Stimulated activated CD4-positive, alpha-beta T cell treated with anti-CD3 and anti-CD28 coated beads, Interleukin-2, amount 100 ng/mL, for 24 hours (primary cell): ENCODE measurements at places on chromosomes 7 and 10.

DNA sequence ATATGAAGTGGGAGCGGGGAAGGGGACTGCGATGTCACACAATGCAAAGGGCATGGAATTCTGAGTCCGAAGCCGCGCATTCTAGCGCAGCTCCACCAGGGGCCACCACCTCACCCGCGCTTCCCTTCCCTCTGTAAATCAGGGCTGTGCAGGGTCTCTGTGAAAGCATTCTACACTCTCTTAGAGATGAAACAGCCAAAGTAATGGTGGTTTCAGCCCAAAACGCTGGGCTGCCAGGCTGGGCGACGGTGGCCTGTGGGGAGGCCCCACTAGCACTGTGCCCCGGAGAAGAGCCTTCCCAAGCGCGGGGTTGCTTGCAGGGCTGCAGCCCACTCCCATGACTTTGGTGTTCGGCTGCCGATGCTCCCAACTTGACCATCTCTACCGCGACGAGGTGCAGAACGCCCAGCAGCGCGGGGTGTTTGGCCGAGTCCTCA lies 11.4 kb downstream of the ATG9B start:
- no peak for DNase-seq

DNA sequence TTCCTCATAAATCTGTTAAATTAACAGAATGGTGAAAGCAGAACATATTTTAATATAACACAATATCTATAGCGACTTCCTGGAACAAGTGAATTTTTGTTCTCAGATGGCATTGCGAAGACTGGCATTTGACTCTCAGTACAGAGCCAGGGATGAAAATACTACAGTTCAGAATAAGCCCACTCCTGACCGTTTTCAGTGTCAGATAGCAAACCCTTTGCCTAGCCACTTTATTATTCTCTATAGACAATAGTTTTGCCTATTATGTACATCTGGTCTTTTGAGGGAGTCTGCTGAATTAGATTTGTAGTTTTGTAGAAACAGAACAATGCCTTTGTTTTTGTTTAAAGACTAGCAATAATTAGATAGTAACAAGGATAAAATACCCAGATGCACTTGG lies 2.3 kb downstream of the MINPP1 start:
- DNase-seq = no peak

GRCh38 chr10:127836966-127837365 lies 55.8 kb downstream of the CLRN3 start:
- no peak for DNase-seq

DNA sequence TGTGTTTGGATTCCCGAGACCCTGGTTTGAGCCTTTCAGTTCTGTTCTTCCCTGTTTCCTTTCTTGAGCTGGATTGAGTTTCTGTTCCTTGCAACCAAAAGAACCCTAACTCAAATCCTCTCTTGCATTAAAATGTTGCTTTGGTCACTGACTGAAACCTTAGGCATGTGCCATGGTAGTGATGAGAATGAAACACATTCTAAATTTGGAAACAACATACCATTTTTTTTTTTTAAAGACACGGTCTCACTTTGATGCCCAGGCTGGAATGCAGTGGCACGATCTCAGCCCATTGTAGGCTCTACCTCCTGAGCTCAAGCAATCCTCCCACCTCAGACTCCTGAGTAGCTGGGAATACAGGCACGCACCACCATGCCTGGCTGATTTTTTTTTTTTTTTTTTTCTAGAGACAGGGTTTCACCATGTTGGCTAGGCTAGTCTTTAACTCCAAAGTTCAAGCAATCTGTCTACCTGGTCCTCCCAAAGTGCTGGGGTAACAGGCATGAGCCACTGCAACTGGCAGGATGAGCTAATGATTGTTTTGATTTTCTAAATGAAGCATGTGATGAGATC lies 8.4 kb downstream of the THAP5 start:
- DNase-seq = no peak

DNA sequence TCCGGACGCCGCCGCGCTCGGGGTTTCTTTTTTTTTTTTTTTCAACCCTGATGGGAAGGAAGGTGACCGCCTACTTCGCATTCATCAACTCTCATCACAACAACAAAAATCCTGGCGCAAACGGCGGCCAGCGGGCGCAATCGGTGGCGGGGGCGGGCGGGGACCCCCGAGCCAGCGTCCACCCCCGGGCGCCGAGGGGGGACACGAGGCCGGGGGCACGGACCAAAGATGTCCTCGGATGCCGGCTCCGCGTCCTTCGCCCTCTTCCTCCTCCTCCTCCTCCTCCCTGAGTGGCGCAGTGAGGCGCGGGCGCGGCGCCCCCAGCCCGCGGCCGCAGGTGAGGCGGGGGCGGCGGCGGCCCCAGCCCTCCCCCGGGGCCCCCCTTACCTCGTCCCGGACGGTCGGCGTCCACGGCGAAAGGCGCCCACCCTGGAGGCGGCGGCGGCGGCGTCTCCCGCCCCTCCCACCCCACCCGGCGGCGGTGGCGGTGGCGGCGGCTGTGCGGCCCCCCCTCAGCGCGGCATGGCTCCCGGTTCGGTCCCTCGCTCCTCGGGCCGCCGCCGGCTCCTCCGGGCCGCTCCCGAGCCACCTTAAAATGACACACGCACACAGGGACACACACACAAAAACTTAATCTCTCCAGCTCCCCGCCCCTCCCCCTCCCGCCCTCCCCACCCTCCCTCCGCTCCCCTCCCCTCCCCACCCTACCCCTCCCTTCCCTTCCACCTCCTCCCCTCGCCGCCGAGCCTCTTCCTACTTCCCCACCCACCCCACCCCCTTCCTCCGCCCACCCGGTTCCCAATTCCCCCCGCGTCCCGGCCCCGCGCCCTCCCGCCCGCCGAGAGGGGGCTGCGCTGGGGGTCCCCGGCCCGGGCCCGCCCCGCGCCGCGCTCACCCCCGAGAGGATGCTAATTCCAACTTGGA lies at the start of gene CTBP2:
Gene CTBP2, minus strand, starts transcription at position 632 of the 924 bp plus-strand sequence.
- no peak for DNase-seq

DNA sequence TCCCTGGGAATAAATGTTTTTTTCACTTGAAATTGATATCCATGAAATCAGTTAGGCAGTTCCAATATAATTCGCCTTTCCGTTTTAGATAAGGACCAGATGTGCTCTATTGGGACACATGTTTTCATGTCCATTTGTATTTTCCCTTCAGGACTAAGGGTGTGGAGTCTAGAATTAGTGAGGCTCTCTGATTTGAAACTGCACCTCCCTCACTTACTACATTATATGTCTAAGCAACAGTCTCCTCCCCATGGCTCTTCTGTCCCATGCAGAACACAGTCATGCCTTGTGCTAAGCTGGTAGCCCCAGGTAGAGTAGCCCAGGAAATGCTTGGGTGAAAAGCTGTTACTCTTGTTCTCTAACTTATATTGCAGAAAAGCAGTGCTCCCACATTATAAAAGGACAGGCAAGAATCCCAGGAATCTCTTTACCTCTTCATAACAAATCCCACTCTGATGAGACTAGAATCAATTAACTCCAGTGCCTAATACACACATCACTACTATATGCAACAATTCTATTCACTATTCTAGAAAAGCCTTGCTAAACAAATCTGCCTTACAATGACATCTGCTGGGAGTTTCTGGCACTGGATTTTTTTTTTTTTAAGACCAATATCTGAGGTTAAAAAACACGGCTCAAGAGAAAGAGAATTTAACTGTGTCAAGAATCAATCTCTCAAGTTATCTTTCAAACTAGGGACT lies 293.9 kb downstream of the SNX13 start:
- DNase-seq = no peak

DNA sequence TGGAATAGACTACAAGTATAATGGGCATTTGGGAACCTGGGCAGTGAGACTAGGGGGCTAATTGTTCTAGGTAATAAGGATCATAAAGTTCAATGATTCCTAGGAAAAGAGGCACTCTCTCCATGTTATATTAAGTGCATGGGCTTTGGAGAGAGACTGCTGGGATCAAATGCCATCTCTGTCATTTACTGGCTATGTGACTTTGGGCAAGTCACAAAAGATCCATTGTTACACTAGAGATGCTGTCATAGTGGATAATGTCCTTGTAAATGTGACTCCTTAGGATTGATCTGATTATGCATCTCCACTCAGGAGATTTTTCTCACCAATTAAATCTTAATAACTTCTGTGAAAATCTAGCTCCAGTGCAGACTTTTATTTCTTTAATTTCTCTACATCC lies 156.3 kb upstream of the CACNA2D1 start:
- no peak for DNase-seq

GRCh38 chr10:113692271-113692670 lies 12.6 kb downstream of the CASP7 start:
- no peak for DNase-seq

GRCh38 chr7:117791877-117792780 lies 81.1 kb downstream of the CTTNBP2 start:
- no peak for DNase-seq

GRCh38 chr10:122678266-122678665 lies 21.4 kb downstream of the C10orf120 start:
- DNase-seq = no peak

GRCh38 chr7:11332186-11332864 lies 358.7 kb downstream of the PHF14 start:
- no peak for DNase-seq

- peak; percentile 12 for DNase-seq
Measured at GRCh38 chr7:70679661-70680060, 452.3 kb upstream of the GALNT17 start.

DNA sequence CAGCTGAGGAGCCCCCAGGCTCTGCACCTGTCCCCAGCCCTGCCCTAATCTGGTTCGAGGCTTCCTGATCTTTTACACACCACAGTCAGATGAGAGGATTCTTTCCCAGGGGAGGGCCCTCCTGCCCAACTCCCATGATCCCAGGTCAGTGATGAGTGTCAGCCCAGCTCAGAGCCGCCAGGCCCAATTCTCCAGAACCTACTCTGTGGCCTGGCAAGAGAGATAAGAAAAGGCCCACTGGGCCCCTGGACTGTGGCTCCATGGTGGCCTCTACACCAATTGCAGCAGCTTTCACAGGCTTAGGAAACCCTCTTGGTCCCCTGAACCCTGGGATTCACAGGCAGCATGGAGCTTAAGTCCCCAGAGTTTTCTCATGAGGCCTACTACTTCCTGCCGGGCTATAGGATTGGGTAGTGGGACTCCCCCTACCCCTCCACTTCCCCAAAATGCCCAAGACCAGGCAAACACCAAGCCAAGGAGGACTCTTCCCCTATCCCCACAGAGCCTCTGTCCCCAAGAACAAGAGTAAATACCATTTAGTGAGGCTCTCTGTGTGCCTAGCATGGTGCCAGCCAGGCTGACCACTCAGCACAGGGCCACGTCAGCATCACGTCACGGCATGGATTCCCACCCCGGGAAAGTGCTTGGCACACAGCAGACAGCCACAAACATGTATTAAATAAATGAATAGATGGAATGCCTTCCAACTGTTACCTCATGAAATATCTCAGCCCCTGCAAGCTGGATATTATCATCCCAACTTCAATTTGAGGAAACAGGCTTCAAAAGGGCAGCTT lies 100.0 kb downstream of the GRID1 start:
- DNase-seq = no peak

GRCh38 chr10:90051053-90051452 lies 349.7 kb downstream of the KIF20B start:
- DNase-seq = no peak

DNA sequence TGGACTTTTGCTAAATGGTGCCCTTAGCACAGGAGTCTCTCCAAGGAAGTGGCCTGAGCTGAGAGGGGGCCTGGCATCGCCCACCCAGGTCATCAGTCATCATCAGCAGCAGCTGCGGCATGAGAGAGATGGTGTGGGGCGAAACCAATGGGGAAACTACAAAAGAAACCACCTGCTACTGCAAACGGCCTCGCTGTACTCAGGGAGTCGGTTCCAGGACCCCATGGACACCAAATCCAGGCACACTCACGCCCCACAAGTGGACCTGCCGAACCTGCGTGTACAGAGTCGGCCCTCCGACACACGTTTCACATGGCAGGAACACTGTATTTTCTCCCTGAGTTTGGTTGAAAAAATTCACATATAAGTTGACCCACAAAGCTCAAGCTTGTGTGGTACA lies 37.8 kb downstream of the DIP2C start:
- no peak for DNase-seq

- no peak for DNase-seq
Measured at GRCh38 chr7:34900891-34901513, 136.3 kb downstream of the DPY19L1 start.

GRCh38 chr7:78770422-78771410 lies 682.8 kb downstream of the MAGI2 start:
- DNase-seq = no peak

DNA sequence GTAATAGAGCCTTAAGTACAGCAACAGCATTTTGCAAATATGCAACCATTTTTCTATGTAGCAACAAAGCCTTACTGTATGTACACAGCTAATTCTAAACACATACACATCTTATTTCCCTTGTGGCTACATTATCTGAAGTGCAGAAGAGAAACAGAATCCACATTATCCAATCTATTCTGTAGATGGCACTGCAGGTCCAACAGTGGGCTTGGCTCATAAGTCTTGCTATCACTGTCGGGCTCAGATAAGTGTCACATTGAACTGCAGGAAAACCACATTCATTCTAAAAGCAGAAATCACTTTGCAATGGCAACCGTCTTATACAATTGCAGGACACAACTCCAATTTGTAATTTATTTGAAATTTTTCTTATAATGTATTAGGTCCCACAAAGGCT lies 109.8 kb upstream of the NOBOX start:
- DNase-seq = no peak

GRCh38 chr7:94406696-94407095 lies 12.0 kb downstream of the COL1A2 start:
- no peak for DNase-seq

- DNase-seq = no peak
Measured at GRCh38 chr7:6315746-6316145, 43.3 kb upstream of the CYTH3 start.

DNA sequence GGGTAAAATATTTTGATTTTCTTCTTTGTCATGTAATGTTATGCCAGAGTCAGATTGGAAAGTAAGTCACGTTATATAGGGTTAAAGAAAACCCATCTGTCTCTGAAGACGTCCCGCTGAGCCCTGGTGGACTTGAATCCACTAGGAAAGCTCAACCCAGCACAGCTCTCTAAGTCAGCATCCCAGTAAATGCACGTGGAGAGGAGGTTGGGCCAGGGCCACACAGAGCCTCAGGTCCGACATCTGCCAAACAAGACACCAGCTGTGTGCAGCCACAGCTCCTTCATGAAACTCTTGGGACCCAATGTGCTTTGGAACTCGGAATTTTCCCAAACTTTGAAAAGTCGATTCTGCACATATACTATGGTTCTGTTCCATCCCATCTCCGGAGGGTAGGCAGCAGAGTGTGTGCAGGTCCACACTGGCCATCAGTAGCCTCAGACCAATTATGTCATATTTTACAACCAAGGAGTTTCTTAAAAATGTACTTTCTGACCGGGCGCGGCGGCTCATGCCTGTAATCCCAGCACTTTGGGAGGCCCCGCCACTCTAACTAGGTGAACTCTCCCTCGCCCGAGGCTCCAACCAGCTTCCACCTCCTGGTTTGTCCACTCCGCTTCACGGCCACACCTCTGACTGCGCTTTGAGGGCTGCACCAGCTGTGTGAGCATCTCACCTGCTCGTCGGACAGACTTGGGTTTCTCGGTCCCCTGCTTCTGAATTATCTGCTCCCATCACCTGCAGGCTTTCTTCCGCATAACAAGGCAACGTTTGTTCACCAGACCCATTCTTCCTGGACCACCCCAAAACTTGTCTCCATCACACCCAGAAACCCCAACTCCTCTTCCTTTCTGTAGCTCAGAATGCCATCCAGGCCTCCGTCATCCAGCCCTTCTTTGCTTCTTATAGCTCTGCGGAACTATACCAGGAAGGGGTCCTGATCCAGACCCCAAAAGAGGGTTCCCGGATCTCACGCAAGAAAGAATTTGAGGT lies 29.7 kb upstream of the DNAJB6 start:
- no peak for DNase-seq
